ENCODE measurements at places on chromosomes 4 and X.

GRCh38 chr4:21118301-21118700 is 418.0 kb downstream of the PACRGL start:
- DNase-seq: no peak

- no peak for DNase-seq
These were observed 40.5 kb downstream of the MAPK10 start for GRCh38 chr4:86319390-86319789.

GRCh38 chr4:126727461-126727860 is 905.3 kb upstream of the INTU start:
- no peak for DNase-seq

DNA sequence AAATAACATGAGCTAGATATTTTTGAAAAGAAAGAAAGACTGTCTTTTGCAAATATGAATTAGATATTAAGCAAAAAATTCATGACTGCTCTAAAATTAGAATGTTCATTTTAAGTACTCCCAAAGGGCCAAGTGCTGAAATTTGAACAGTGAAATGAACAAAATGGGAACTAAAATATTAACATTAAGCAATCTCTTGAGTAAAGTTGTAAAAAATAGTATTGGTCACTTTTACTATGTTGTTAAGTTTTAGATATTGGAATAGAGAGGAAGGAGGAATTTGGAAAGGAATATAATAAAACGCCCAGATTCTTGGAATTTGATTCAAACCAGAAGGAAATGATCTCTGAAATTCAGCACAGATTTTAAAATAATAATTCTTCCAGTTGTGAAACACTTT is 125.9 kb upstream of the ANK2 start:
- DNase-seq: no peak

- no peak for DNase-seq
These were observed 49.2 kb downstream of the PRPS1 start for GRCh38 chrX:107677501-107677901.

DNA sequence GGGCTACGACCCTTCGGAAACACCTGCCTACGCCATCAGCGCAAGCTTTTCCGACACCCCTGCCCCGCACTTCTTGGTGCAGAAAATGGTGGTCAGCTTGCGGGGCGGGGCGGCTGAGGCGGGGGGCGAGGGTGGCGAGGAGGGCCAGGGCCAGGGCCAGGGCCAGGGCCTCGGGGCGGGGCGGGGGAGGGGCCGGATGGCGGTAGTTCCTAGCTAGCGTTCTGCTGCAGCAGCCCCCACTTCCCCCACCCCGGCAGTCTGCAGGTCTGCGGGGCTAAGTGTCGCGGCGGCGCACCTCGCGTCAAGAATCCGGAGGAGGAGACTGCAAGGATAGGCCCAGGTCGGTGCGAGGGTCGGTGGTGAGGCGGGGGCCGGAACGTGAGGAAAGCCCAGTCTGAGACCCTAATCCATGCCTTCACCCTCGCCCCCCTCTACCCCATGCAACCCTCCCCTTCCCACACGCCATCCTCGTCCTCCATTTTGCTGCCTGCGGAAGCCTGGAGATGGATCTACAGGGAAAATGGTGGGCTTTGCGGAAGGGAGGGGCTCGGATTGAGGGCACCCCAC is 600 bp downstream of the BEX4 start:
- DNase-seq: peak; percentile 6

- DNase-seq: no peak
These were observed 23.3 kb upstream of the SCML2 start for GRCh38 chrX:18377796-18378195.

- DNase-seq: no peak
These were observed 119.9 kb upstream of the POF1B start for GRCh38 chrX:85499400-85499799.

GRCh38 chr4:146637621-146638332 is 916 bp upstream of the POU4F2 start:
- DNase-seq: no peak

GRCh38 chrX:20300822-20301221 is 34.1 kb upstream of the RPS6KA3 start:
- no peak for DNase-seq

- DNase-seq: no peak
These were observed 55.3 kb upstream of the GNRHR start for GRCh38 chr4:67809502-67809901.

- no peak for DNase-seq
These were observed 394.5 kb upstream of the FAT1 start for GRCh38 chr4:187118166-187118565.

- DNase-seq: no peak
These were observed 2.8 kb upstream of the CPLX1 start for GRCh38 chr4:828641-829271.
